Muscle of leg (tissue), 16 donors: ENCODE measurements at places on chromosomes 3 and 15. TPM values are rescaled to one million over a fixed set of nuclear protein-coding genes. Genes with fewer than 3 reads are reported as not detected.
A peak's percentile ranks its signal among the peaks of the same experiment; 100 is the strongest.

DNA sequence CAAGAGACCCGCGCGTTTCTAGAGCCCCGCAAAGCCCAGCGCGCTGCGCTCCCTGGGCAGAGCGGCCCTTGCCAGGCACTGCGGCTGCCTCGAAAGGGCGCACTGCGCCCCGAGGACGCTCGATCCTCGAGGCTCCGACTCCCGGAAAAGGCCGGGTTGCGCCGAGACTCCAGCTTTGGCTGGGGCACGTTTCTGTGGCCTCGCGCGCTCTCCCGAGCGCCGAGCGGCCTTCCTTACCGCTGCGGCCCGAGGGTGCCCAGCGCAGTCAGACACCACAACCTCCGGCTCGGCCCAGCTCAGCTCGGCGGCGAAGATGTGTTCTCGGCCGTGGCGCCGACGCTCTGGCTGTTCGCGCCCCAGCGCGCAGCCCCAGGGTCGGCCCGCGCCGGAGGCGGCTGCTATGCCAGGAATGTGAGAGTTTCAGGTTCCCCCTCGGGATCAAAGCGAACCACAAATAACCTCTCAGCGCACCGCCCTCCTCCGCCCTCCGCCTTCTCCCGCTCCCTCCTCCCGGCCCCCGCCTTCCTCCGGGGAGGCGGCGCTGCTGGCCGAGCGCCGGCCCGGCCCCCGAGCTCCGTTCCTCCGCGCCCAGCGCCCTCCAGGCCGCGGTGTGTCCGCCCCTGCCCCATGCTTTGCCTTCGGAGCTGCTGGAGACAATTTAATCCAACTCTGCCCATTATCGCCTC lies at the start of gene AMOTL2:
AMOTL2 (minus strand) TSS at position 343 of the 686 bp plus-strand sequence. CDS start 3,014 bp downstream, outside the sequence.
- H3K27me3 ChIP-seq, result peaks cover 5% of the 10 kb centered on the region
- peaks cover 34% of the 10 kb centered on the region for H3K36me3 ChIP-seq
- peak within 1 kb of the TSS; percentile 99 for H3K27ac ChIP-seq
- DNase-seq, result peak; percentile 97
- peaks cover 49% of the 10 kb centered on the region for H3K4me1 ChIP-seq
- peak within 1 kb of the TSS; percentile 98 for H3K4me3 ChIP-seq

- no peaks in the 10 kb centered on the region for H3K4me1 ChIP-seq
- no peaks in the 10 kb centered on the region for H3K36me3 ChIP-seq
- DNase-seq, result peak; percentile 67
- H3K27me3 ChIP-seq, result no peaks in the 10 kb centered on the region
- no peak overlapping the region for H3K4me3 ChIP-seq
- H3K27ac ChIP-seq, result no peak overlapping the region
These were observed 109.5 kb upstream of the LIPC start for GRCh38 chr15:58322253-58322652.

DNA sequence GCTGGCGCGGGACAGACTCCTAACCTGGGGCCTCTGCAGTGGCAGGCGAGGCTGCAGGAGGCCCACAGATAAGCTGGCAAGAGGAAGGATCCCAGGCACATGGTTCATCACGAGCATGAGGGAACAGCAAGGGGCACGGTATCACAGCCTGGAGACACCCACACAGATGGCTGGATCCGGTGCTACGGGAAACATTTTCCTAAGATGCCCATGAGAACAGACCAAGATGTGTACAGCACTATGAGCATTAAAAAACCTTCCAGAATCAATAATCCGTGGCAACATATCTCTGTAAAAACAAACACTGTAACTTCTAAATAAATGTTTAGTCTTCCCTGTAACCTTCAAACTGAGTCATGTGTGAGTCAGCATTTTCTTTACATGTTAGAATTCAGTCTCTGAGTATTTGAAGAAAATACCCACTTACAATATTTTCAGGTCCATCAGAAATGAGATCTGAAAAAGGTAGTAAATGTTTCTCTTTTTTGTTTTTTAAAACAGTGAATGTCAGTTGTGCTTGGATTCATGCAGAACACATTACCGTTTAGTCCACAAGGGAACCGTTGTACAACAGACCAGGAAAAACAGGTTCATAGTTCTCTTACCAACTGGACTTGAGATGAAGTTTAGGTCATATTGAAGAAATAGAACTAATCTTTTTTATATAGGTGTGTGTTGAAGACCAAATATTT lies 75.9 kb downstream of the BOC start:
- peak; percentile 65 for DNase-seq
- H3K36me3 ChIP-seq, result peaks cover 41% of the 10 kb centered on the region
- H3K27ac ChIP-seq, result no peak overlapping the region
- H3K27me3 ChIP-seq, result no peaks in the 10 kb centered on the region

DNA sequence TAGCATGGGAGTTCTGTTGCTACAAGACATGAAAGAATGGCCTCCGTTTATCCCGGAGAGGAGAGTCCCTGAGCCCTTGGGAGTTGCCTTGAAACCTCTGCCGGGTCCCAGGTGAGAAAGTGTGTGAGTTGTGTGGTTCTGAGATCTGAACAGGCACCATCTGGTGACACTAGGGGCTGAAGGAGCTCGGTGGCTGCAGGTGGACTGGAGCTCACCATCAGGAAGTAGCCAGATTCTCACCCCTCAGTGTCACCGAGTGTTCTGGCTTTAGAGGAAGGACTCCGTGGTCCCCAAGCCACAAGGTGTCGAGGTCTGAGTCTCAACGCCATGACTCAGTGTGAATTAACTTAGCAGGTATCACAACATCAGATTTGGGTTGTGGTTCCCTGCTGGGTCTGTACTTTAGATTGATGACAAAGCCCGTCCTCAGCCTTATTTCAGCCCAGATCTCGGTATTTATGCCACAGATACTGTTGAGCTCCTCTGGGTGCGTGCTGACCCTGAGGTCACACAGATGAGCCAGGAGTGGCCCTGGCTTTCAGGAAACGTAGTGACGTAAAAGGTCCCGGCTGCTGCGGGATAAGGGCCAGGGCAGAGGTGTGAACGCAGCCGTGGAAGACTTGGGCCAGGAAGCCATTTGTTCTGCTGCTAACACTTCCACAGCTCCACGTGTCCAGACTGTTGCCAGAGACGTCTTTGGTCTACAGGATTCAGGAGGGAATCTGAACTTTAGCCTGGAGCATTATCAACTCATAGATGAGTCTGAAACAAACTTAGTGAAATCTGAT lies 54.4 kb downstream of the PGPEP1L start:
- H3K27ac ChIP-seq, result peak overlapping the region; percentile 85
- no peak overlapping the region for H3K4me3 ChIP-seq
- no peak for DNase-seq
- no peaks in the 10 kb centered on the region for H3K27me3 ChIP-seq
- H3K36me3 ChIP-seq, result peaks cover 64% of the 10 kb centered on the region

Gene CAMKV
- 0.22 TPM for total RNA-seq
